ENCODE measurements at places on chromosomes 2 and 18.

GRCh38 chr2:151150331-151151320 is 111.0 kb downstream of the RBM43 start:
- DNase-seq = no peak

- no peak for DNase-seq
These were observed 223.4 kb upstream of the SMAD2 start for GRCh38 chr18:48153613-48154481.

GRCh38 chr2:201842131-201842860 is 36.0 kb downstream of the CDK15 start:
- no peak for DNase-seq

DNA sequence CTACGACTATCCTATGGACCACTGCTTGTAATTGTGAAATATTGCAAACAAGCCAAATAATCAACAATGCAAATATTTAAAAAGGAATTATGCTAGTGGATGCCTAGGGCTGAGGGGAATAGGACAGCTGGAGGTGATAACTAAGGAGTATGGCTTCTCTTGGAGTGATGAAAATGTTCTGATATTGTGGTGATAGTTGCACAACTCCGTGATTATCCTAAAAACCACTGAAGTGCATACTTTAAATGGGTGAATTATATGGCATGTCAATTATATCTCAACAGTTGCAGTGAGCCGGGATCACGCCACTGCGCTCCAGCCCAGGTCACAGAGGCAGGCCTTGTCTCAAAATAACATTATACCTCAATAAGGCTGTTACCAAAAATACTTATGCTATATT is 125.1 kb upstream of the SH3BP4 start:
- DNase-seq = no peak

DNA sequence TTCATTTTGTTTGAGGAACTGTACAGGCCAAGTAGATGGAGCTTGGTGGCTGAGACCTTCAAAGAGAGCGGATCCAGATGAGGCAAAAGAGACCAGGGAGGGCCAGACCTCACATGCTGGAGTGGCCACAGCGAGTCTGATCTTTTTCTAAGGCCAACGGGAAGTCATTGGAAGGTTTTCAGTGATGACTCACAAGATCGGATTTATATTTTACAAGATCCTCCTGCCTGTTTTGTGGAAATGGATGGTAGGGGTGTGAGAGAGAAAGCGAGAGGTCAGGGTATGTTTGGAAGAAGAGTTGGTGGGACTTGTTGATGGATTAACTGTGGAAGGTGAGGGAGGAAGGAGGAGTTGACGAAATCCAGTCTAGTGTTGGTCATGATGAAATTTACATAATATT is 44.6 kb upstream of the TUBA3D start:
- DNase-seq = no peak

DNA sequence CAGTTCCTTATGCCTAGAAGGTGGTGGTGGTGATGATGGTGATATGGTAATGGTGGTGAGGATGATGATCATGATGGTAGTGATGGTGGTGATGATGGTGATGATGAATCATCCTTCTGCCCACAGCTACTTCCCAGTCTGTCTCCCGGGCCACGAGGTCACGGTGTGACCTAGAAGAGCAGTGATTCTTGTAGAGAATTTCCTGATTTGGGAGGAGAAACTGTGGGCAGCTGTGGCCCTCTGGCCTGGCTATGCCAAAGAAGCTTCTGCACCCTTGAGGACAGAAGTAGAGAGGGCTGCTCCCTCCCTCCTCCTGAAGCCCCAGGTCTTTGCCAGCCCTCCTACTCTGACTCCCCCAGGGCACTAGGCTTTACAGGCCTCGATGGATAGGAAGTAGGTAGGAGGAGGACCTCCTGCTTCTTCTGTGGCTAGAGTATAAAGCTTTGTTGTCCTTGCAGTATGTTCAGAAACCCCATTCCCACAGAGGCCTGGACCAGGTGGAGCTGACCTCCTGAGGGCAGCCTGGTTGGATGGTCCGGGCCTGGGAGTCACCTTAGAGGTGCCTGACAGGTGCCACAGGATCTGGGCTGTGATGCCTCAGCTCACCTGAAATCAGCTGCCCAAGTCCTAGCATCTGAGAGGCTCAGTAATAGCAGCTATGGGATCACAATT is 57.9 kb upstream of the EPAS1 start:
- DNase-seq = no peak

DNA sequence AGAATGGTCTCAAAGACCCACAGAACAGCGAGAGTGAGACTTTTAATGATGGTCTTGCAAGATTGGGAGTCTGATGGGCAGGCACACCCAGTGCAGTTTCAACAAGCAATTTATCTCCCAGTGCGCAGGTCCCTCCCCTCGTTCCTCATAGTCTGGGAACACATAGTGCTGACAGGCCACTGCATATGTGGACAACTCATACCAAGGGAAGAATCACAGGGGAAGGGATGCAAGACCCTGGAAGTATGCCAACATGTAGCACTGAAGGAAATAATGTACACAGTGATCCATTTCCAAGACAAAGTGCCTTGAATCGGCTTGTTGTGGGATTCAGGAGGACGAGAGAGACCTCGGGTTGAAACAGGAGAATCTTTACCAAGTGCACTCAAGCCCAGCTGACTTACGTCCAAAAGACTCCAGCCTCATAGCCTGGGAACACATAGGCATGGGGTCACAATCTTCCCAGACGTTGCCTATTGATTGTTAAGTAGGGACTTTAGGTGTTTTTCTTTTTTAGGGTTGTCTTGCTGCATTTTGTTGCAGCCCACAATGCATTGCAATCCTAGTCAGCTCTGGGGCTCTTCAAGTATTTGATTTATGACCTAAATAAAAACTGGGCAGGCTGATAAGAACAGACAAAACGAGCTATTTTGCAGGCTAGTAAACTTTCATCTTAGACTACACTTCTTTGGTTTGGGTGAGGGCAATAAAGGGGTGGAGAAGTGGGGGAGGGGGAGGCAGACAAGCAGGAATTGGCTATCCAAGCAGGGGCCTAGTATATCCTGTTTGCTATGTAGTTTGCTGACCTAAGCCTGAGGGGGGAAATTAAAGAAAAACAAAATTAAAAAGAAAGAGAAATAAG is 24.7 kb upstream of the SERPINB5 start:
- DNase-seq = no peak

GRCh38 chr18:31516437-31516836 is 18.5 kb downstream of the DSG2 start:
- no peak for DNase-seq

DNA sequence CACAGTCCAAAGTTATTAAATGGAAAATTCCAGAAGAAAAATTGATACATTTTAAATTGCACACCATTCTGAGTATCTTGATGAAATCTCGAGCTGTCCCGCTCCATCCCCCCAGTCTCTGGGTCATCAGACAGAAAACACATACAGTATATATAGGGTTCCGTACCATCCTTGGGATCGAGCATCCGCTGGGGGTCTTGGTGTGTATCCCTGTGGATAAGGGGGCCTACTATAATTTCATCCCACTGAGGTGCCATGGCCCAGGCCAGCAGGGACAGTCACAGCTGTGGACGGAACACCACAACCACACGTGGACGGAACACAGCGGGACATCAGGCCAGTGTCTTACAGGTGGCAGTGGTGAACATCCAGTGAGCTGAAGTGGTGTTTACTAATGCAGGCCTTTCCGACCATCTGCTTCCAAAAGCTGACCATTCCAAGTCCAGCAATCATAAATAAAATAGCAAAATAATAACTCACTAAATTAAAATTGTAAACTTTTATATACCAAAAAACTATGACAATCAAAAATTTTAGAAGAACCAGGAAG is 14.0 kb downstream of the TWIST2 start:
- DNase-seq = no peak

- no peak for DNase-seq
These were observed 548.2 kb downstream of the CBLN2 start for GRCh38 chr18:71995904-71996465.

GRCh38 chr2:241929551-241930490 is 60.3 kb downstream of the RTP5 start:
- DNase-seq = no peak

DNA sequence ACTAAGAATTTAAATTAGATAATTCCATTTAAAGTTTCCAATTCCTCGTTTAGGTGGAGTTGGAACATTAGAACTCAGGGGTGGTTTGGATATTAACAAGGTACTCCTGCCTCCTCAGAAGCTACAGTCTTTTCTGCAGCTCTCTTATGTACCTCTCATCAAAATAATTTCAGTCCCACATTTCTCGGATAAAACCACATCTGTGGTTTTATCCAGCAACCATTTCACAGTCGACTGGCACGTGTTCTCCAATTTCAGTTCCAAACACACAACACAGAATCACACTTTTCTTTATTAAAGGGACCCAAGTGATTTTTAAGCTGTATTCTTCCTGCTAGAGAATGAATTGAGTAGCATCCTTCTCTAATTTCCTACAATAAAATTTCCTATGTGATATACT is 22.7 kb upstream of the NFU1 start:
- DNase-seq = no peak

- DNase-seq = no peak
These were observed 25.1 kb downstream of the NEDD4L start for GRCh38 chr18:58069099-58069498.

GRCh38 chr2:239027391-239028252 is 179.7 kb downstream of the TWIST2 start:
- DNase-seq = no peak

DNA sequence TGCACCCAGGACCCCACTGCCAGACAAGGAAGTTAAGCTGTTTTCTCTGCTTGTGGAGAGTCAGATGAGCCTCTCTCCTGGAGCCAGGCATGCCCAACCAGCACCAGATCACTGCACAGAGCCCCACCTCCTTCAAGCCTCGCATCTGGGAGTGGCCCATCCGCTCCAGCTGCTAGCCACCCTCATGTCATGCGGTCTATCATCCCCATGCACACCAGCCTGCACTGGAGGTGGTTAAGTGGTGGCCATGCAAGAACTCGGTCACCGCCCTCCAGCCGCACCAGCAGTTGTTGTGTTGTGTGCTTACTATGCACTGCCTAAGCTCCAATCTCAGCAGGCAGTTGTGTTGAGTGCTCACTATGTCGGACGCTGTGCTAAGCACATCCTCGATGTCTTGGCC is 177.9 kb upstream of the SLC14A2 start:
- DNase-seq = no peak

- no peak for DNase-seq
These were observed 2.2 kb upstream of the GYPC start for GRCh38 chr2:126653761-126654160.

GRCh38 chr2:47521666-47522285 is 118.8 kb downstream of the MSH2 start:
- no peak for DNase-seq

GRCh38 chr18:78054801-78055200 is 805.2 kb downstream of the GALR1 start:
- DNase-seq = no peak

GRCh38 chr2:212421556-212422334 is 116.9 kb downstream of the ERBB4 start:
- peak; percentile 19 for DNase-seq

GRCh38 chr2:119252186-119253113 is 28.8 kb downstream of the STEAP3 start:
- DNase-seq = peak; percentile 90

DNA sequence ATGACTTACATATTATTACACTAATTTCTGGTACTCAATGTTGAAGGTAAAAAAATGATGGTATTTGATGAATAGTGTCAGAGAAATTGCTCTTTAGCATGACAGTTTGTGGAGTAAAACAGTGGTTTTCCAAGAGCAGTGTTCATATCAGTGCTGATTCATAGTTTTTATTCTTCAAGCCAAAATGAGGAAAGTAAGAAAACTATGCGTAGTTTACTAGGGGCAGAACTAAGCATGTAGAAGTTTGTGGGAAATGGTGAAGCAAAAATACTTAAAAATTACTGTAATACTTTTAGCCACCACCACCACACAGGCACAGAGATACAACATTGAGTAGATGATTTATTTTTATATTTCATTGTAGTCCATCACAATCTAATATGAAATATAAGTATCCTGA is 137.3 kb downstream of the ZNF804A start:
- DNase-seq = no peak

DNA sequence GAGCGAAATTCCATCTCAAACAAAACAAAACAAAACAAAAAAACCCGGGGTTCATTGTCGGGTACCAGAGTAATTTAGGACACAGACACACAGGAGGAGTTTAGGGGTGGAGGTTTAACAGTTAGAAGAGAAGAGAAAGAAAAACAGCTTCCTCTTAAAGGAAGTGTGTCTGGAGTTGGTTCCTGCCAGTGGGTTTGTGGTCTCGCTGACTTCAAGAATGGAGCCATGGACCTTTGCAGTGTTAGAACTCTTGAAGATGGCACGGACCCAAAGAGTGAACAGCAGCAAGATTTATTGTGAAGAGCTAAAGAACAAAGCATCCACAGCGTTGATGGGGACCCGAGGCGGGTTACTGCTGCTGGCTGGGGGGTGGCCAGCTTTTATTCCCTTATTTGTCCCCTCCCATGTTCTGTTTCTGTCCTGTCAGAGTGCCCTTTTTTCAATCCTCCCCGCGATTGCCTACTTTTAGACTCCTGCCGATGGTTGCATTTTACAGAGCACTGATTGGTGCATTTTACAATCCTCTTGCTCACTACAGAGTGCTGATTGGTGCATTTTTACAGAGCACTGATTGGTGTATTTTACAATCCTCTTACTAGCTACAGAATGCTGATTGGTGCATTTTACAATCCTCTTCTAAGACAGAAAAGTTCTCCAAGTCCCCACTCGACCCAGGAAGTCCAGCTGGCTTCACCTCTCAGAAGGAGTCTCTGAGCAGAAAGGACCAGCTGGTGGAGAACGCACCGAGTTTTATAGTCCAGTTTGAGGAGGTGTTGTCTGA is 28.7 kb upstream of the ATP8B1 start:
- no peak for DNase-seq

- DNase-seq = no peak
These were observed 121.9 kb downstream of the MCFD2 start for GRCh38 chr2:46793423-46794416.

DNA sequence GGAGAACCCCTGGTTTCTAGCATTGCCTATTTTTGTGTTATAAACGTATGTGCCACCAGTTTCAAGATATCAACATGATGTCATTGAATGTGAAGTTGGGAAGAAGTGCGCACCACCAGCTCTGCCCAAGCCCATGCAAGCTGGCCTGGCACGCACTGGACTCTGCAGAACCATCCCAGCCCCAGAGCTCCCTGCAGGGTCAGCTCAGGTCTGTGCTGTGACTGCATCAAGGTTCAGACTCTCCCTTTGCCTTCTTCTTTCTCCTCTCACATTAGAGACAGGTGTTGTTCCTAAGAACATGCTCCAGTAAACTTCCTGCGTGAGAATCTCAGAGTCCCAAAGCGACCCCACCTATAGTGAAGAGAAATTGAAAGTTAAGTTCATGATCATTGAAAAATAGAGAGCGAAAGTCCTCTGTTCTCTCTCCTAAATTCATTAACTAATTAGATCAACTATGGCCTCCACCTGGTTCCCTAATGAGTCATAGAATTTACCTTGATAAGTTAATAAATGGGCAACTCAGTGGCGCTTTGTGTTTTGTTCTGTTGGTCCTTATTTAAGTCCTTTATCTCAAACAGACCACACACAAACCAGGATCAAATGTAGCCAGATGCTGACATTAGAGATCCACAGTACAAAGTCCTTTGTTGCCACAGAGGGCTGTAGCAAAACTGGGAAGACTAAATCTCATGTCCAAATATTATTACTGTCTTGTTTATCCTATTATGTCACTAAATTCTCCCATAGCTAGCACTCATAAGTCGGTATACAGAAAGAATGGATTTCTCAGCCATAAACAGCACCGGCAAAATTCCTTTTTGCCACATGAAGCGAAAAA is 432.3 kb downstream of the STK39 start:
- no peak for DNase-seq

- DNase-seq = no peak
These were observed 6.1 kb upstream of the FAM171B start for GRCh38 chr2:186687807-186688211.

GRCh38 chr18:45009756-45010155 is 329.1 kb downstream of the SETBP1 start:
- no peak for DNase-seq

All from AG04449 (cell line).